Activated CD4-positive, CD25-positive, alpha-beta regulatory T cell (primary cell): ENCODE measurements at places on chromosomes 5 and 9.

DNA sequence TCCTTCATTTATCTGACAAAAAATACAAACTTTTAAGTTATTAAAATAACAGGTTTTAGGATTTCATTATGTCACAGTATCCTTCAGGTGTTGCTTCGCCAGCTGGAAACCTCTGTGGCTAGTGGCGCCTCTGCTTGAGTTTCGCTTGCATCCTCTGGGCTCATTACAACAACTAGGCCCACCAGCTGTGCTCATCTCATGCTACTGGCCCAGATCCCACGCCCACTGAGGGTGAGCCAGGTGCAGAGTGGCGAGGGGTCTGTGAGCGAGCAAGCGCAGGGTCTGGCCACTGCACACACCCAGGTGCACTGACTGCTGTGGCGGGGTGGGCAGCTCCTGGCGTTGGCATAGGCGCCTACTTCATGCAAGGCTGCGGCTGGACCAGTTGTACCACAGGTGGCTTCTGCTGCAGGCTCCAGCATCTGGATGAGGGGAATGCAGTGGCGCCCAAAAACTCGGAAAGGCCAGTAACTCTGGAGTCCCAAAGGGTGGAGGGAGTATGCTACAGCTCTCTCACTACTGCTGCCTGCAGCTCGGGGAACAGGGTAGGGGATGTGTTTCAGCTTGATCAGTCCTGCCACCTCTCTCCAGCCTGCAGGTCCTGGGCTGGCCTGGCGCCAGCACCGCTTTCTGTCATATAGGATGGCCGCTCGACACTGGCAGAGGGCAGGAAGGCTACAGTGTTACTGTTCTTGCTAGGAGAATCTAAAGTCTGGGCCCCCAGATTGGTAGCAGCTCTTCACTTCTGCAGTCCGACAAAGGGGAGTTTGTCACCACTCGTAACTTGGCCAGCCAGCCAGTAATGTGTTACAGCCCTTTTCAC lies 452.1 kb downstream of the TUSC1 start:
- no peak for DNase-seq

DNA sequence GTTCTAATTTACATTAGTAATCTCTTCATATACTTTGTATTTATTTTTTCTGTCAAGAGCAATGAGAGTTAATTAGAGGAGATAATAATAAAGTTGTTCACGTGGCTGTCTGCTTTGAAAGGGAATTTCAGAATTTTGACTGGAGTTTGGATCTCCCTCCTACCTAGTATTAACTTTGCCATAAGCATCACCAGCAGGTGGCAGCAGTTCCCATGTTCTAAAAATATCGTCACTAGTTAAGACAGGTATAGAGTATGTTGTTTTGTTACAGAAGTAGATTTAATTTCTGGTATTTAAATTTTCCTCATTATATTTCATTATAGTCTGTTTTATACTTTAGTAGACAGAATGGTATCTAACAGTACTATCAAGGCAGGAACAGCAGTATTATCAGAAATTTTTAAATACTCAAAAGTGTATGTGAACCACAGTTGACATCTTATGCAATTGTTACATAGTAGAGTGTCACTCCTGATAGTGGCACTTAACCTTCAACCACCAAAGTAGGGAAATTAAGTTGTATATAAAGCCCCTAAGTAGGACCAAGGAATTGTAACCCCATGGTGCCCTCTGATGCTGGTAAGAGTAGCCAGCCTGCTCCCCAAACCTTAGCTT lies 20.4 kb downstream of the GNPDA1 start:
- DNase-seq: peak; percentile 61

DNA sequence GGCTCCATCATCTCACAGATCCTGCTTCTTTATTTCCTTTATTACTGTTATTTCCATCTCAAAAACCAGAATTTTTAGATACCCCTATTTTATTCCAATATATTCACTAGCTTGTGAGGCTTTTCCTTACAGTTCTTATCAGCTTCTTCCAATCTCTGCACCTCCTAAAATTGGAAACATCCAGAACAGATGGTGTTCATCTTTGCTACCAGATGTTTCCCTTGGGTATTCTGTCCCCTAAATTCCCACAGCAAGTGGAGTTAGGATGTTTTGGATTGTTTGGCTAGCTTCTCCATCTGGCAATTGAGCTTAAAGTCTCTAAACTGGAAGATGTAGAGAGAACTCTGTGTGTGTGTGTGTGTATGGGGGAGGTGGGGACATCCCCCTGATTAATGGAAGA lies 580.4 kb downstream of the DTWD2 start:
- DNase-seq: no peak

DNA sequence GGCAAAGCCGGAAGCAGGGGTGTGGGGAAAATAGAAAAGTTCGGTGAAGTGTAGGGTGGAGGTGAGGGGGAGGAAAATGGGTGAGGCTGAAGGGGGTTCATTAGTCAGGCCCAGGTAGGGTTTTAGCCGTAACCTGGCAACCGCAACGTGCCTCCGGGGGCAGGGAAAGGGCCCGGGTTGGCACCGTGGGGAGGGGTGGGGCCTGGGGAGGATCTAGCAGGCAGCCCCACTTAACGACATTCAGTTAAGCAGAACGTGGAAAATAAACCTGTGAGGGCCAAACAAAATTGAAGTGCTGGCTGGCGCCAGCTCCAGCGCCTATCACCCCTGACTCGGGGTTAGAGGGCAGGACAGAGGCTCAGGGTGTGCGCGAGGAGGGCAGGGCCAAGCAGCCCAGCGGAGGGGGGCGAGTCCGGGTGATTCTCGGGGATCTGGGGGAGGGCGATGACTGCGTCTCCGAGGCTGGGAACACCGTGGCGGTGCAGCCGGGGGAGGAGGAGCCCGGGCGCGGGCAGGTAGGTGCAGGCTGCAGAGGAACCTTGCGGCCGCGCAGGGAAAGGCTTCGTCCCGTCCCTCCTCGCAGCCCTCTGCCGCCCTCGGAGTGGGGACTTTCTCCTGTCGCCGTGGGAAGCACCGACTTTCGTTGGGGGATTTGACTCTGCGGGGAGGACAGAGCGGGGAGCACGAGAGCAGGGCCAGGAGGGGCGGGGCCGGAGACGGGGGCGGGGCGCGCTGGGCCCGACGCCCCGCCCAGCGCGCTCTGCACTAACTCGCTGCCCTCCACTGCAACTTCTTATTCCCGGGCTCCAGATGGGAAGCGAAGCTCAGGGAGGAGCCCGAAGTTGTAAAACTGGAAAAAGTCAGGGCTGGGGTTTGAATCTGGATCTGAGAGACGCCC lies 5.1 kb downstream of the RGS14 start:
- peak; percentile 28 for DNase-seq

- no peak for DNase-seq
These were observed 204.3 kb downstream of the TRIM32 start for GRCh38 chr9:116891424-116891823.

GRCh38 chr5:14266686-14267085 lies 123.5 kb downstream of the TRIO start:
- DNase-seq: no peak

- DNase-seq: no peak
These were observed 104.8 kb upstream of the CLINT1 start for GRCh38 chr5:157963761-157964160.

- DNase-seq: no peak
These were observed 91.0 kb downstream of the SNX18 start for GRCh38 chr5:54608423-54609085.

DNA sequence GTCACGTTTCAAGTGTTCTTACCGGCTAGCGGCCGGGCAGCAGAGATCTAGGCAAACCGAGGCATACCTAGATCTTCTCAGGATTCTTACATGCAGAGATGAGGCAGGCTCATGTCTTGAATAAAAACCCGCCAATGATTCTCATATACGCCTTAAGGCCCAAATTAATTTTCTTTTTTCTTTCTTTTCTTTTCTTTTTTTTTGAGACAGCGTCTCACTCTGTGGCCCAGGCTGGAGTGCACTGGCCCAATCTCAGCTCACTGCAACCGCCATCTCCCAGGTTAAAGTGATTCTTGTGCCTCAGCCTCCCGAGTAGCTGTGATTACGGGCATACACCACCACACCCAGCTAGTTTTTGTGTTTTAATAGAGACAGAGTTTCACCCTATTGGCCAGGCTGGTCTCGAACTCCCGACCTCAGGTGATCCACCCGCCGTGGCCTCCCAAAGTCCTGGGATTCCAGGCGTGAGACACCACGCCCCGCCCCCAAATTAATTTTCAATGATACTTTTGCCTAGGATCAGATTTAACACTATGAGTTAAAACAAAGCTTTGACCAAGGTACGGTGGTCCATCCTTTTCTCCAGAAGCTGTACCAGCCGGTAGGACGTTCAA lies 1.5 kb downstream of the C9orf40 start:
- DNase-seq: no peak

- no peak for DNase-seq
These were observed 3.9 kb downstream of the S1PR3 start for GRCh38 chr9:88995200-88995577.

DNA sequence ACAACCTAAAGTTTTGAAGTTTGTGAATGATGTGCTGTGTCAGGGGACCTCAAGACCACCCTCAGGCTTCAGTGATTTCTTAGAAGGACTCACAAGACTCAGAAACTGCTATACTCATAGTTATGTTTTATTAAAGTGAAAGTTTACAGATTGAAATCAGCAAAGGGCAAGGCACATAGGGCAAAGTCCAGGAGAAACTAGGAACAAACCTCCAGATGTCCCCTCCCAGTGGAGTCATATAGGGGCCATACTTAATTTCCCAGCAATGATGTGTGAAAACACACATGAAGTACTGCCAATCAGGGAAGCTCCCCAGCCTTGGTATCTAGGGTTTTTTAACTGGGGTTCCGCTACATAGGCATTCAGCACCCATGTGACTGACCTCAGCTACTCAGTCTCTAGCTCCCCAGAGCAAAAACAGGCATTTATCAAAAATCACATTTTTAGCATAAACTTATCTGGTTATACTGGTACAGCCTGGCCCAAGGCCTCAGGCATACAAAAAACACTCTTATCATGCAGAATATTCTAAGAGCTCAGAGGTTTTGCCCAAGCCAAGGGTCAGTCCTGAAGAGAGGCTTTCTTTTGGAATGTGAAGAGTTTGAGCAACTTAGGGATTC lies 74.7 kb upstream of the ANKRD55 start:
- DNase-seq: no peak

DNA sequence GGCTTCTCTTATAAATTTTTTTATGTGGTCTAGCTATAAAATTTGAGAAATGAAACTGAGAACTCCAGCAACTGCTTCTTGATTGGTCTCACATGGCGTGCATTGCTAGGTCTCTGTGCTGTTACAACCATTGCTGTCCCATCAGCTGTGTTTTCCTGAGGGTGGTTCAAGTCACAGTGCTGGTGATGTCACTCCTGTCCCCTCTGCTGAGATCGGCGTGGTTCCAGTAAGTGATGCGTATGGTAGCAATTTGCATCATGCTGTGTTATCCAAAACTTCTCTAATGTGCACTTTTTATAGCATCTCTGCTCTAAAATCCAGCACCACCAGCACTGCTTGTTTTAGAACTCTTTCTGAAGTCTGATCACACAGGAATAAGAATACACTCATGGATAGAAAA lies 112.6 kb upstream of the ZNF608 start:
- no peak for DNase-seq

GRCh38 chr9:120583958-120584369 lies 4.0 kb upstream of the CDK5RAP2 start:
- DNase-seq: no peak

DNA sequence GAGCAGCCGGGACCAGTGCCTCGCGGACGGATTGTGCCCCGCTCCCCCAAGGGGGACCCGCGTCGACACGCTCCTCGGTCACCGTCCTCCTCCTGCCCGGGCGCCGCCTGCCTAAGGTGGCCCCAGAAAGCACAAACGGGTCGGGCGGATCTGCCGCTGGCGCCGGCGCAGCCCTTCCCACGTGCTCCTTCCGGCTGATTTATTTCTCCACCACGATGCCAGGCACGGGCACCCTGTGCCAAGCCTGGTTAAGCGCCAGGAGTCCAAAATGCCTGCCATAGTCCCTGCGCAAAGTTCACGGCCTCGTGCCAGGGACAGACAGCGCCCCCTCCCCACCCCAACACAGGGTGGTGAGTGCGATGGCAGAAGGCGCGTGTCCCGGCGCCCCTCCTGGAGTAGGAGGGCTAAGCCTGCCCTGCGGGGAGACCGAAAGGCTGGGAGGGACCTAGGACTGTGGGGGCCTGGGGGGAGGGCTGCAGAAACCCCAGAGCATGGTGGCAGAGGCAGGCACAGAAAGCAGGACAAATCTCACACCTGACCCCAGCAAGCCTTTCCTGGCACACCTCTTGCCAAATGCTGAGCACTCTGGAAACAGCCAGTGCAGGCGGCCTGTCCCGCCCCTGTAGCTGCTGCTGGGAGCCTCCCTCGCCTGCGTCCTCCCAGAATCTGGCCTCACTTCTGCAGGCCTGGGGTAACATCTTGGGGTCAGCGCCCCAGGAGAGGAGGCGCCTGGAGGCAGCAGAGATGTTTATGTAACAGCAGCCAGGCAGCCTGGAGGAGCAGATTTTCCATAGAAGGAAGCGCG lies 1.1 kb upstream of the NOTCH1 start:
- DNase-seq: no peak

DNA sequence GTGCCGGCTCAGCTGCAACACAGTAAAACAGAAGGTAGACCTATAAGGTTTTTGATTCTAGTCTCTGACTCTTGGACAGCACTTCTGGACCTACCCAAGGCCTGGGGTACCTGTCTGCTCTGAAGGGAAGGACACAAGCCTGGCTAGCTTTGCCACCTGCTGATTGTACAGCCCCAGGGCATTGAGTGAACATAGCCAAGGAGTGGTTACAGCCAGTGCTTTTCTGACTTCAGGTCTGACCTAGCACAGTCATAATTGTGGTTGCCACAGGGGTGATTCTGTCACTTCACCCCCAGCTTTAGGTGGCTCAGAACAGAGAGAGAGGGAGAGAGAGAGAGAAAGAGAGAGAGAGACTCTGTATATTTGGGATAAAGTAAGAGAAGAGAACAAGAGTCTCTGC lies 118.4 kb downstream of the PLCXD3 start:
- no peak for DNase-seq

DNA sequence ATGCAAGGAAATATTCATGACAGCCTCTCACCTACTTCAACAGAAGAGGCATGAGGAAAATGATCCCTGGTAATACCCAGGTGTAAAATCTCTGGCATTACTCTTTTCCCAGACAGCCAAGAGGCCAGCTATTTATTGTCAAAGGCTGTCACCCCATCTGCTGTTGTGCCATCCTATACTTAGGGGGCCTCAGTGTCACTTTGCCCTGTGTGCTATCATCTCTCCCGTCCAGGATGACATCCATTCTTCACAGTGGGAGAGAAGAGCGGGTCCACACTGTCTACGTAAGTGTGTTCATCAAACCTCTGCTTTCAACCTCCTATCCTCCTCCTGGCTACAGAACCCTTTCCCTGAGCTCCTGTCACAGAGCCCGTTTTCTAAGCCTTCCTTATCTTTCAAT lies 82.6 kb downstream of the MYO10 start:
- no peak for DNase-seq
